ENCODE measurements at places on chromosomes 3 and 15.

GRCh38 chr3:166444336-166444735, 607.1 kb upstream of the BCHE start:
- DNase-seq: no peak

DNA sequence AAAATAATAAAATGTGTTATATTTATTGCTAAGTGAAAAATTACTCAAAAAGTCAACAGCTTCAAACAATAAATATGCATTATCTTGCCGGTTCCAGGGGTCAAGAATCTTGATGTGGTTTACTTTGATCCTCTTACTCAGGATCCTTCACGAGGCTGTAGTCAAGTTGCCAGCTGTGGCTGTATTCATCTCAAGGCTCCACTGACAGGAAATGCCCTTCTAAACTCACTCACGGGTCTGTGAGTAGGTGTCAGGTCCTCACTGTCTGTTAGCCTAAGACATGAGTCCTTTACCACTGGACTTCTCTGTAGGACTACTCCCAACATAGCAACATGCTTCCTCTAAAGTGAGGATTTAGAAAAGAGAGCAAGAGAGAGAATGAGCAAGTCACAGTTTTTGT, 983.0 kb downstream of the SI start:
- DNase-seq: no peak

DNA sequence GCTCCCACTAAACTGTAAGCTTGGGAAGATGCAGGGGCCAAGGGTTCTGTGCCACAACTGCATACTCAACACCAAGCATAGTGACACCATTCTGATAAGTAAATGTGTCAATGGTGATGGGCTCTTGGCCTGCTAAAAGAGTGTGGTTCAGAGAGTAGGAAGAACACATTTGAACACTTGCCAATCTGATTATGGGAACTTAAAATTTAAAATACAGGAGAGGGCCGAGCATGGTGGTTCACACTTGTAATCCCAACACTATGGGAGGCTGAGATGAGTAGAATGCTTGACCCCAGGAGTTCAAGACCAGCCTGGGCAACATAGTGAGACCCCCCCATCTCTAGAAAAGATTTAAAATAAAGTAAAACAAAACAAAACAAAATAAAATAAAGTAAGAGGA, 34.1 kb downstream of the PTPN9 start:
- DNase-seq: no peak

- DNase-seq: peak; percentile 57
Observed at GRCh38 chr15:28125673-28126651, 26.8 kb upstream of the OCA2 start.

DNA sequence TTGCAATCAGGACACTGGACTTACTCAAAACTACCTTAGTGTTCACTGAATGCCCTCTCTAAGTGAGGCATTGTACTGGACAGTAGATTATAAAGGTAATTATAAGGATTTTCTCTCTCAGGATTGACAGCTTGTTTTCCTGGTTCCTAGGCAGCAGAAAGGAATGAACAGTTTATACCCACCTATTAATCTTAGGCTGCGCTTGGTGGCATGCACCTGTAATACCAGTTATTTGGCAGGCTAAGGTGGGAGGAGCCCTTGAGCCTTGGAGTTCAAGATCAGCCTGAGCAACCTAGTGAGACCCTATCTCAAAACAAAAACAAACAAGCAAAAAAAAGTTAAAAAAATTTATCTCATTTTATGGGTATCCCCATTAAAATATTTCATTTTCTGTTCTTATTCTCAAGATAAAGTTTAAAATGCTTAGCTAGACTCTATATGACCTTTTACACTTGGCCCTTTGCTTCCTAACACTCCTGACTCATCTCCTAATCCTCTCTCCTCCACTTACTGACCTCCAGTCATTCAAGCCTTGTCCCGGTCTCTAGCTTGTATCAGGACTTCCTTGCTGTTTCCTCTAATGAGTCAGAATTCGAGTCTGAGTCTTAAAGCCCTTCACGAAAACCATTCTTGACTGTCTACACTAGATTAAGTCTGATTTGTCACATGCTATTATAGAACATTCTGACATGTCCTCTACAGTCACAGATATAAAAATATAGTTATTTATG, 348.6 kb downstream of the NLGN1 start:
- no peak for DNase-seq

DNA sequence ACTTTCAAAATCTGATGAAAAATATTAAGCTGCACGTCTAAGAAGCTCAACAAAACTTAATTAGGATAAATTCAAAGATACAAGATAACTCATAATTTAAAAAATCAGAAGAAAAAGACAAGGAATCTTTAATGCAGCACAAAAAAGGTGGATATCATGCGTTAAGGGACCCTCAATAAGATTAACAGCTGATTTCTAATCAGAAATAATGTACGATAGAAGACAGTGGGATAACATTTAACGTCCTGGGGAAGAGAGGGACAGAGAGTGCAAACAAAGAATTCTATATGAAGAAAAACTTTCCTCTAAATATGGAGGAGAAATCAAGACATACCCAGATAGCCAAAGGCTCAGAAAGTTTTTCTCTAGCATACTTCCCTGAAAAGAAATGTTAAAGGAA, 519.5 kb downstream of the PYDC2 start:
- DNase-seq: no peak

- DNase-seq: no peak
Observed at GRCh38 chr15:77862651-77863104, 214.8 kb downstream of the TBC1D2B start.

DNA sequence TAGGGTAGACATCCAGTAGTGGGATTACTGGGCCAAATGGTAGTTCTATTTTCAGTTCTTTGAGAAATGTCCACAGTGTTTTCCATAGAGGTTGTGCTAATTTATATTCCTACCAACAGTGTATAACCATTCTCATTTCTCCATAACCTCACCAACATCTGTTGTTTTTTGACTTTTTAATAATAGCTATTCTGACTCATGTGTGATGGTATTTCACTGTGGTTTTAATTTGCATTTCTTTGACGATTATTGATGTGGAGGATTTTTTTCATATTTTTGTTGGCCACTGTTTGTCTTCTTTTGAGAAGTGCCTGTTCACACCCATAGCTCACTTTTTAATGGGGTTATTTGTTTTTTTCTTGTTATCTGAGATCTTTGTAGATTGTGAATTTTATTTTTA, 125.2 kb downstream of the CFAP20DC start:
- DNase-seq: no peak

DNA sequence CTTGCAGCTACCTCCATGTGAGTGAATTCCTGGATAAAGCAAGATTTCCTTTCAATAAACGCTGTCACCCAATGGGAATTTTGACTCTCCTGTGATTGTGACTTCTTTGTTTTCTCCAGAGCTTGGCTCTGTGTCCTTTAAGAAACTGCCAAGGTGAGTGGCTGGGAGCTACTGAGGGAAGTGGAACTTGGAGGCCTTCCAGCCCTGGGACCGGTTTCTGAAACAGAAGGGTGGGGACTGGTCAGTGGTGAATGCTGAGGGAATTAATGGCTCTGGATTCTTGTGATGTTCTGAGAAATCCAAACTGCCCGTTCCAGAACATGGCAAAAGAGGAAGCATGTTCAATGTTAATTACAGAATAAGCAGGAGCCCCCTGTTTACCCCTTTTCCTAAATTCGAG, 41.1 kb upstream of the MYZAP start:
- no peak for DNase-seq

DNA sequence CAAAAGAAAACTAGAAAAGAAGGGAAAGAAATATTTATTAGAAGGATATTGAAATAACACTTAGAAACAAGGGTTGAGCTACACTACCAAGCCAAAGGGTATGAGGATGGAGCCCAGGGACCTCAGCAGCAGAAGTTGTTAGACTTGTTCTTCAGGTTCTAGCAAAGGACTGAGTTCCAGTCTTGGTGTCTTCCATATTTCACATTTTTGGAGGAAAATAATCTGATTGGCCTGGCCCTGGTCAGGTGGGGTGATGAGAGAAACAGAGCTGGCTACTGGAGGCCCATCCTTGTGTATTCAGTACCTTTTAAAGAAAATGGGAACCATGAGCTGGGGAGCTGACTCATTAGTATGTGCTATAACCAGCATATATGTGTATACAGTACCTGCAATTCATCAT, 28.2 kb downstream of the PPP4R2 start:
- no peak for DNase-seq

DNA sequence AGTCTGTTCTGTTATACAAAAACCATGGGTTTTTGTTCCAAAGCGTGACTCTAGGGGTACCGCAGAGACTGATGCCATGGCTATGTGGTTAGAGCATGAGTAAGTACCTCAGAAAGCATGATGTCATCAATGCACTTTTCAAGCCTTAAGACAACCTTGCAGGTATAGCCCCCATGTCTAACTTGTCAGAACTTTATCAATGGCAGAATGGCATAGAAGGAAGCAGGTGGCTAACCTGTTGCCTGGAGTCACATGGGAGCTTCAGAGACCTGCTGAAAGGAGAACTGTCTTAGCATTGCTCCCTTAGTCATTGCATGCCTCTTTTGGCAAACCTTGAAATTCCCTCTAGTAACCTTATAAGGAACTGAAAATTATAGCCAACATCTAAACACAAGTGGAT, 52.5 kb downstream of the EOMES start:
- DNase-seq: peak; percentile 41

DNA sequence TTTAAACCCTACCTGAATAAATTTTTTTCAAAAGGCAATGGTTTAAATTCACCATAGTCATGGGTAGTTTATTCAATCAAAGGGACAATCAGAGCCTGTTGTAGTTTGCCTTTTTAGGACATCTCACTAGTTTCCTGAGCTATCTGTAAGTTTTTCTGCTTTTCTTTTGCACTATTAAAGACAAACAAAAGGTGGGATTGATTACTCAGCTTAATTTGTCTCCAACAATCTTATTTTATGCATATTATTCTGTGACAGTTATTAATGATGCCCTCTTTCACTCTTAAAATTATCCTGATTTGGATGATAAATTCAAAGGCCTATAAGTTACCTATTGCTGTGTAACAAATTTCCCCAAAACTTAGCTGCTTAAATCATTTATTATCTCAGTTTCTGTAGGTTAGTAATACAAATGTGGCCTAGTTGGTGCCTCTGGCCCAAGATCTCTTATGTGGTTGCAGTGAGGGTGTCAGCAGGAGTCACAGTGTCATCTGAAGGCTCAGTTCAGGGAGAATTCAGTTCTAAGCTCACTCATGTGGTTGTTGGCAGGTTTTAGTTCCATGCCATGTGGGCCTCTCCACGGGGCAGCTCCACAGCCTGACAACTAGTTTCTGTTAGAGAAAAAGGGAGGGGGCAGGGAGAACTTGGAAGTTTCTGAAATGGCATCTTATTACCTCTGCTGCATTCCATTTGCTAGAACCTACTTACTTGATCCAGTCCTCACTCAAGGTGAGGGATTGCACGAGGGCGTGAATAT, 16.0 kb downstream of the ARMC8 start:
- DNase-seq: no peak

DNA sequence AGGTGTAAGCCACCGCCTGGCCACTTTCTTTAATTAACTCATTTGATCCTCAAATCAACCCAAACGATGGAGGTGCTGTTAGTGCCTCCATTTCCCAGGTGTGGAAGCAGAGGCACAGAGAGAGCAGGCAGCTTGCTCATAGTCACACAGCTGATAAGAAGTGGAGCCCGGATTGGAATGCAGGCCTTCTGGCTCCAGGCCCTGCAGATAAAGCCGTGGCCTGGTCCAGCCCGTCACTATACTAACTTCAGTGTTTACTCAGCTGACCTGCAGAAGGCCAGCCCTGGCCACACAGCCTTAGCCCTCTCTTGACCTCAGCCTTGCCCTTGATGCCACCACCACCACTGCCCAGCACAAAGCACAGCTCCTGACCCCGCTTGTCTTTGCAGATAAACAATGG, 116.7 kb downstream of the NUP210 start:
- no peak for DNase-seq

- no peak for DNase-seq
Observed at GRCh38 chr3:123332124-123332641, 116.7 kb downstream of the ADCY5 start.

GRCh38 chr3:84974347-84974746, 15.6 kb downstream of the CADM2 start:
- DNase-seq: no peak

GRCh38 chr3:158701420-158702065, 29.1 kb upstream of the LXN start:
- no peak for DNase-seq

DNA sequence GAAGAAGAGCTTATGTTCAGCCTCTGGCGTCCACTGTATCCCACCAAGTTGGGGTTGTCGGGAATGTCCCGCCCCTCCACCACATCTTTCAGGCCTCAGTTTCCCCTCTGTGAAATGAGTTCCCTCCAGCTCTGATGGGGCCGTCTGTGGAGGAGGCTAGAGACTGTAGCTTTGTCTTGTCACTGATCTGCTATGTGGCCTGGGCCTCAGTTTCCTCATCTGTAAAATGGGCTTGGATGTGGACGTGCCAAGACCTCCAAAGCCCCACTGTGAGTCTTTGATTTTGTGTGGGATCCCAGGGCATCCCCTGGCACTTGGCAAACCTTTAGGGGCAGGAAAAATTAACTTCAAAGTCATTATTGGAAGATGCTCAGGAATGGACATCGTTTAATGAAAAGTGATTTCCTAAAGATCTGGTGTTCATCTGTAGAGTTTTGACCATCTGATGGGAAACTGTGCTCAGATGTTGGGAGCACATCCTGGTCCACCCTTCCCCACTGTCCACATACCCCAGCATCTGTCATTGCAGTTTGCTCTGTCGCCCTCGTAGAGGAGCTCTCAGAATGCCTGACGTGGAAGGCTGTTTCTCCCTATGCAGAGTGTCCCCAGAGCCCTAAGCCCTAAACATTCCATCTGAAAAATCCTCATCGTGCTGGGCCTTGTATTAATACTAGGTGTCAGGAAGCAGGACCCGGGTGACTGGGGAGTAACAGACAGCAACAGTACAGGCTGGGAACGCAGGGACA, 28.5 kb downstream of the SLC6A6 start:
- DNase-seq: no peak

DNA sequence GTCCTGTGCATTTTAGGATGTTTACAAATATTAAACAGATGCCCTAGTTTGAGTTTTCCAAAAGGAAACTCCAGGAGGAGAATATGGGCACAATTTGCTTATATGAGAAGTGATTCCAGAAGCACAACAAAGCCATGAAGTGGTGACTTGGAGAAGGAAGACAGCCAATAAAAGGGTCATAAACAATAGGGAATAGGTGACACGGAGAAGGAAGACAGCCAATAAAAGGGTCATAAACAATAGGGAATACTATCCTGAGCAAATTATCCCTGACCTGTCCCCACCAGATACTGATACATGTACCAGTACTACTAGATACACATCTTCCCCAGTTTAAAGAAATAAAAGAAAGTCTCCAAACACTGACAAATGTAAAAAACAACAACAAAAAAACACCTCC, 663.6 kb downstream of the GBE1 start:
- no peak for DNase-seq

GRCh38 chr3:24401811-24402185, 92.9 kb downstream of the THRB start:
- no peak for DNase-seq

GRCh38 chr3:111103807-111104206, 32.2 kb downstream of the NECTIN3 start:
- DNase-seq: no peak

- peak; percentile 50 for DNase-seq
Observed at GRCh38 chr3:118628704-118629341, 405.8 kb downstream of the IGSF11 start.

- no peak for DNase-seq
Observed at GRCh38 chr15:85047271-85047948, 65.8 kb downstream of the PDE8A start.

GRCh38 chr3:64196236-64196929, 28.9 kb downstream of the PRICKLE2 start:
- DNase-seq: no peak
